ENCODE measurements at places on chromosomes 13 and 19.

- DNase-seq = no peak
These were observed 187.8 kb downstream of the LHFPL6 start for GRCh38 chr13:39415008-39415802.

DNA sequence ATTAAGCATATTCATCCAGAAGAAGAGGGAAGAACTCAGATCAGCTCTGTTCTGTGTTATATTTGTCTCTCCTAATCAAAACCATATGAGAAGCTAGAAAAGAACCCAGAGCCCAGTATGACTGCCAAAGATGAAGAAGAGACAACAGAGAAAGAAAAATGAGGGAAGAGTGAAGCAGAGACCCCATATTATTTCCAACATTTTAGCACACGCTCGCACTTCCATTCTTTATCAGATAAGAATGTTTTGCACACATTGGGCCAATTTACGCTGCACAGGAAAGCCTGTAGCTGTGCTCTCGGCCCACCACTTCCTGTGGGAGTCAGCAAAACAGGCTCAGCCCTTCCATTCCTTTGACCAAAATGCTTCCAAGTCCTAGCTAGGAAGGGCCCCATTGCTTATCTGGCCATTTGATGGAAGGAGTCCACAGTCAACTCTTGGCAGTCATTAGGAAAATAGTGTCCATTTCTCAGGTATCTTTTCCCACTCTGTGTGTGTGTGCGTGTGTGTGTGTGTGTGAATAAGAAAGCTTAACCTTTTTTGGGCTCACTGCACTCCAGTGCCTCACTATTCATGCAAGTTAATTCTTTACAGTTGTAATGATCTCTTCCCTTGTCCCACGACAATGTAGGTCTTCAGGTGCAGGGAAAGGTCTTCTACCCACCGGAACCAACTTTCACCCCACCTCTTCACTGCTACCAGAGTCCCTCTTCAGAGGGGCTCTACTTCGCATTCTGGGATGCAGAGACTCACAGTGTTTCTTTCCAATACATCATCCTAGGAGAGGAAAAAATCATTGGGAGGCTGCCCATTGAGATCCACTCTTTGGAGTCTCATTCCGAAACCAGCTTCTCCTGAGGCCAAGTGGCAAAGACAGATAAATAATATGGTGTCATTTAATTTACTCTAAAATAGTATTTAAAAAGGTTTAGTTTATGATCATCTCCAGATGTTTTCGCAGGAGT lies 237.5 kb downstream of the COG6 start:
- DNase-seq = no peak

DNA sequence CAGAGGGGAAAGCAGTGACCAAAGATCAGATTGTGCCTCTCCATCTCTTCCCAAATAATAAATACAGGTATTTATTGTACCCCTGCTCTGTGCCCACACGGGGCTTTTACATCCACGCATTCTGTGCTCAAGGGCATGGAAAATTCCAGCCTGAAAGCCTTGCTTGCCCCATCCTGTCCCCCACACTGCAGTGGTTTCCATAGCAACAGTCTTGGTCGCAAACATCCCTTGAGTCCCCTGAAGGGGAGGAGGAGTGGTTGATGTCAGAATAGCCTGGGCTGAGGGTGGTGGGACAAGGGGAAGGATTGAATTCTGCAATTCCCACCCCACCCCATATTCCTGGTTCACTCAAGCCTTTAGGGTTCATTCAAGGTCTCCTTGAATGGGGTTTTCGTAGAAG lies 41.0 kb upstream of the USP29 start:
- no peak for DNase-seq

- DNase-seq = no peak
These were observed 789.7 kb upstream of the PRR20A start for GRCh38 chr13:56351041-56351440.

DNA sequence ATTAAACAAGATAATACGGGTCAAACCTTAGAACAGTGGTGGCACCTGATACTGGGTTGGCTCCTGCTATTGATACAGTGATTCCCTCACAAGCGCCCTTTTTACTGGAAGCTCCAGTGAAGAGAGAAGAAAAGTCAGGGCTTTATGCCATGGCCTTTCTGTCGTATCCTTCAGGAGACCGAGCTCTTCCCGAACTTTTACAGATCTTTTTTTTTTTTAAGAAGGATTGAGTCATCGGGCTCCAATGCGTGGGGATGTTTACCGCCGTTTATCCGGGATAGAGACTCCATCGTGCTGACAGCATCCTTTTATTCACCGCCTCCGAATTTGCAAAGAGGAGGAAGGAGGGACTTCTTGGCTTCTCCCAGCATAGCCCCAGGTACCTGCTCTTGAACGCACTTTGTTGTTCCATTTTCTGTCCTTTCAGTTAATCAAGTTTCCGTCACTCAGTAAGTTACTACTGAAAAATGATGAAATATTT lies 574 bp downstream of the ZNF227 start:
- no peak for DNase-seq

DNA sequence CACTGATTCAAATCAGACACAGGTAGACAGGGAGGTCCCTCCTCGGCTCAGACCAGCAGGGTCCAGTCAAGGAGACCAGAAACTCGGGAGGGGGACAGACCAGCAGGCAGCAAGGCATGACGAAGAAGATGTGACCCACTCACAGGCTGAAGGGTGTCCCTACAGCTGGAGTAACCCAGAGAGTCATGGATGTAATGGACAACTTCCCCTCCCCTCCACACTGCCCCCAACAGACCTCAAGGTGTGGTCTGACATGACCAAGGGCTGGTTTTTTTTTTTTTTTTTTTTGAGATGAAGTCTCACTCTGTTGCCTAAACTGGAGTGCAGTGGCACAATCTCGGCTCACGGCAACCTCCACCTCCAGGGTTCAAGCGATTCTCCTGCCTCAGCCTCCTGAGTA lies 34.1 kb downstream of the PBX4 start:
- no peak for DNase-seq

- DNase-seq = no peak
These were observed 89.5 kb downstream of the DGKH start for GRCh38 chr13:42137856-42138537.

DNA sequence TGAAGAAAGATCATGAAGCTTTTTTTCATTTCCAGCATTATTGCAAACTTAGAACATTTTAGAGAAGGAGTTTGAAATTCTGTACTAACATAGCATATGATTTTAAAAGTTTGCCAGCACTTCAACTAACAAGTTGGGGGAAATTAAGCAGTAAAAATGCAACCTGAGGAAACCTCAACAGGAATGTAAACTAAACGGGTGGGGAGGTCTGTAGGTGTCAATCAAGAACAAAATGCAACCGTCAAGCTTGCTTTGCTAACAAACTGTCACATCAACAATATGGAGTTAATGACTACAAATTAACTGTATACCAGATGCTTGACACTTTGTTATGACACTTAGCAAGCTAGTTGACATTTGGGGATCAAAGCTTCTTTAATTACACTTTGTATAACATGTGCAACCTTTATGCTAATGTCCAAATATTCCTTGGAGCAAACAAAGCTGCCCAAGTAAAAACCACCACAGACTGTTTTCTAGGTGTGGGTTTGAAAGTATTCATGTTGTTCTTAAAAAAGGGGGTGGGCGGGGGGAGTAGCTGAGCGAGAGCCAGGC lies 52.1 kb downstream of the DACH1 start:
- no peak for DNase-seq

DNA sequence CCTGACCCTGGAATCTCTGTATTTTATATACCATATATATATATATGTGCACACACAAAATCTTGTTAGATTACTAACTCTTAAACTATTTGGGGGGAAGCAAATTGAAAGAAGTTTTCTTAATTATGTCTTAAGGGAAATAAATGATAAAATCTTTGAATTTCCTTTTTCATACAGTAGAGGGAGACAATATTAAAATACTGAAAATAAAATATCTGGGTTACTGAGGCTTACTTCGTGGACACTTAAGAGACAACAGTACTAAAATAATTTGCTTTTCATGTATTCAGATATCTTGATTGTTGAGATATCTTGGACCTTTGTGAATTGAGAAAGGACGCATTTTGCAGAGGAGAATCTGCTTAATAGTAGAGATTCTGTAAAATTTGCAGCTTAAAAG lies 17.0 kb downstream of the SUGT1 start:
- DNase-seq = no peak

GRCh38 chr19:23314505-23315251 lies 64.5 kb upstream of the ZNF724 start:
- no peak for DNase-seq

GRCh38 chr19:343941-344624 lies 513 bp downstream of the MIER2 start:
- DNase-seq = no peak

DNA sequence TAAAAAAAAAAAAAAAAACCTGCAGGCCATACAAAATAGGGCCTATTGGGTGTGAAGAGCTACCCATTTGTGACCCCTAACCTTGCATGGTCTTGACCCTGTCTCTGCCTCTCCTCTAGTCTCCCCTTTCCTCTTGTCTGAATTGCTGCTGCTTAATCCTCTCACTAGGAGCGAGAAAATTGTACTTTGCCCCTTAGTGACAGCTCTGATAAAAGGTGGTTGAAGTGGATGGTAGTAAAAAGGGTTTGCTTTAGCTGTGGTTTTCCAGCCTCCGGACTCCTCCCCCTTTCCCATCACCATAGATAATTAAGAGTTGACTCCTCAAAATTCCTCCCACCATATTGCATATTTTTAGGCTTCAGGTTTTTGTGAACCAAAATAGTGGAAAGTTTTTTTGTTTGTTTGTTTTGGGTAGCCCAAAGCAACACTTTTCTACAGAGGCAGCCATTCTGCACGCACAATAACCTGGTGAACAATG lies 23.5 kb downstream of the ACTN4 start:
- DNase-seq = no peak

- DNase-seq = peak; percentile 9
These were observed 64.3 kb downstream of the SPRY2 start for GRCh38 chr13:80276371-80277289.

GRCh38 chr13:104577071-104577815 lies 1511.0 kb upstream of the SLC10A2 start:
- DNase-seq = no peak

- DNase-seq = no peak
These were observed 8.3 kb upstream of the SHISA7 start for GRCh38 chr19:55451163-55451964.

- DNase-seq = no peak
These were observed 83.1 kb upstream of the OXGR1 start for GRCh38 chr13:97077341-97077740.

DNA sequence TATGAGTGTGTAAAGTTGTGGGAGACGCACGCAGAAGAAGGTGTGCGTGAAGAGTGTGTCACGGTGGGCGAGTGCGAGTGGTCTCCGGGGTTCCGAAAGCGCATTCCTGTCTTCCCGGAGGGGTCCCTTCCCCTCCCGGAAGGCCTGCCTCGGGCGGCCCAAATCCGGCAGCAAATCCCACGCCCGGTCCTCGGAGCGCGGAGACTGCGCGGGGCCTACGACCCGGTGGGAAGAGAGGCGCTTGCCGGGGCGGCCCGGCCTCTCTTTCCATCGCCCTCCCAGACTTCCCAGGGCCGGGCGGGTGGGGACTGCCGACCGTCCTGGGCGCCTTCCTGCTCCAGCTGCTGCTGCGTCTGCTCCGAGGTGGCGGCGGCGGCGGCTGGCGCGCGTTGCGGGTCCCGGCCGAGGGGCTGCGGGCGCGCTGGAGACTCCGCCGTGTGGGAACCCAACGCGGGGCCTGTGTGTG lies 2.1 kb downstream of the ZIC5 start:
- no peak for DNase-seq

GRCh38 chr19:13794398-13794756 lies 866 bp upstream of the ZSWIM4 start:
- DNase-seq = no peak

DNA sequence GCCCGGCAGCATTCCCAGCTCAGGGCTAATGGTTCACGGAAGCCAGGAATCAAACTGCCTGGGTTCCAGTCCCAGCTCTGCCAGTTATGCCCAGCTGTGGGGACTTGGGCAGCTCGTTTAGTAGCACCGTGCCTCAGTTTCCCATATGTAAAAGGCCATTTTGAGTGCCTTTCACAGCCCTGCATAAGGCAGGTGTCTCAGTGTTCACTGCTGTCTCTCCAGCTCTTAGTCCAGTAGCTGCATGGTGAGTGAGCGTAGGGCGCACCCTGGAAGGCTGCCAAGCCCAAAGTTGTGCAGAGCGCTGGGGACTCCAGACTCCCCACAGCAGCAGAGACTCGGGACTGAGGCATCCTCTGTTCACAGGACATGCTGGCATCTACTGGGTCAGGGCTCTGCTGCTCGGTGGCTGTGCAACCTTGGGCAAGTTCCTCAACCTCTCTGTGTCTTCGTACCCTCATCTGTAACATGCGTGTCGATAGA lies 5.5 kb downstream of the RPL28 start:
- no peak for DNase-seq

GRCh38 chr19:1397838-1398237 lies 3.5 kb downstream of the GAMT start:
- DNase-seq = no peak

DNA sequence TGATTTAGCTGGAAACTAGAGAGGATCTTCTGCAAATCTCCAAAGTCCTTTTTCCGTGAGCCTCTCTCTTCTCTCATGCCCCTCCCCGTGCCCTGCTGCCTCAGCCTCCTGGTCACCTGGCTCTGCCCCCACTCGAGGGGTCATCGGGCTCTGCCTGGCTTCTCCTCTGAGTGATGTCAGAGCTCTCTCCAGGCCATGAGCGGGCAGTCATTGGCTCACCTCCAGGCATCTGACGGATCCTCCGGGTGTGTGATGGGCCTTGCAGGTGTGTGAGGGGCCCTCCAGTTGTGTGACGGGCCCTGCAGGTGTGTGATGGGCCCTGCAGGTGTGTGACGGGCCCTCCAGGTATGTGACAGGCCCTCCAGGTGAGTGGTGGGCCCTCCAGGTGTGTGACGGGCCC lies 10.3 kb upstream of the GAS6 start:
- no peak for DNase-seq

GRCh38 chr13:101965096-101965495 lies 436.8 kb downstream of the FGF14 start:
- no peak for DNase-seq
